Stimulated activated CD4-positive, alpha-beta T cell treated with anti-CD3 and anti-CD28 coated beads, Interleukin-15, amount 100 ng/mL, for 1 hour (primary cell): ENCODE measurements at places on chromosomes 7 and 10.

DNA sequence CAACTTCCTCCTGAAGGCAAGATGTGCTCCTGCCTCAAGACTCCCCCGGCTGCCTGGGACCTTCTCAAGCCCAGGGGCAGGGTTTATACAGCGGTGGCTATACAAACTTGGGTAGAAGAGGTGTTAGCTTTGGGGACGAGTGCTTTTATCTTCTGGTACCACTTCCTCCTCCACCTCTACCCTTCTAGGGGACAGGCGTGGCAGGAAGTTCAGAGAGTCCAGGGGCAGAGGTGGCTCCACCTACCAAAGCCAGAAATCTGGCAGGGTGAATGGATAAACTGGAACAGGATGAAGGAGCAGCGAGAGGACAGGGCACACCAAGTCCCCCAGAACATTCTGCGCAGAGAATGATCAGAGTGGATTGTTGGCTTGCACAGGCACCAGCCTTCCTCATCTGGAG, 24.0 kb upstream of the TM9SF3 start:
- DNase-seq, result no peak

DNA sequence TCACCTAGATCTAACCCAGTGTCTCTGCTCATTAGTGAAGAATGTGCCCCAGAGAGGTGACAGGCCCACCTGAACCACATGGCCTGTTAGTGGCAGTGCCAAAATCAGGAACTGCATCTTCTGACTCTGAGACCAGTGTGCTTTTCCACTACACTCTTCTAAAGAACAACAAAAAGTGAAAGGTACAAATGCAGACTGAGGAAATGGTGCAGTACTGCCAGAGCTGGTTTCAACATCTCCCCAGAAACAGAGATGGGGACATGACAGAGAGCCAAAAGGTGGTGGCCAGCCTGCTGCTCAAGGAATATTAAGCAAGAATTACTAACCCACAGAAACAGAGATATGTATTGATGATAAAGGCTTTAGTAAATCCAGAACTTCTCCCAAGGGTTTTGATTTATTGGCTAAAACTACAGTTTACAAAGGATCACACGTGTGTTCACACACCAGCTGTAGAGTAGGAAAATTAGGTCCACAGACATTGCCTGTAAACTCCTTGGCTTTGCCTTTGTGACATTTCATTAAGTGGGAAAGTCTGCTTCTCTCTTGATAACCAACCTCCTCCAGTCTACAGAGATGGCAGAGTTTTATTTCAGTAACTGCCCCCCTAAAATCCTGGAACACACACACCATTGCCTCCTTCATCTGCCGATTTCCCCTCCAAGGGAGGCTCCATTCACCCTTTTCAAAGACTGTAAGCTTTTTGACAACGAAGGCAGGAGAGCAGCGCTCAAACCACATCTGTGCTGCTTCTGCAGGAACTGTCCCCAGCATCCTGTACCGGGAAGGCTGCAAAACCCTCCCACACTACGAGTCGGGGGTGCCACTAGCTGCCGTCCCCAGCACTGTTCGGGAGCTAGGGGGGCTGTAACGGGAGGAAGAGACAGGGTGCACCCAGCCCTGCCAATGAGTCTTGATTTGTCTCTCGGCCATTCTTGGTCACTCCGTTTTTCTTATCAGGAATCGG, 29.8 kb downstream of the GSDME start:
- no peak for DNase-seq

- DNase-seq, result no peak
Observed at GRCh38 chr10:24114556-24114955, 94.4 kb upstream of the KIAA1217 start.

DNA sequence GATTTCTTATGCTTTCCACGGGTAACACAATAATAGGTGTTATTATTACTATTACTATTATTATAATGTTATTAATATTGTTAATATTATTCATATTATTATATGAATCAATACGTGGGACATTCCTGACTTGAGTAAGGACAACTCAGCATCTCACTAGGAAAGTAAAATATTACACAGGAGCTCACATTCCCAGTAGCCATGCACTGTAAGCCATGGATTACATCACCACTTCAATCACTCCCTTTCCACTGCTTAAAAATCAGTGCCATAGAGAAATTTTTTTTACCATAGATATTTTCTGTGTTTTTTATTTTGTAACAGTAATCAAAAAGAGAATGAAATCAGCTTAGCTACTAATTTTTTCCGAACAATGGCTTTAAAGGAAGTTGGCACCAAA, 68.5 kb upstream of the DGKI start:
- no peak for DNase-seq

DNA sequence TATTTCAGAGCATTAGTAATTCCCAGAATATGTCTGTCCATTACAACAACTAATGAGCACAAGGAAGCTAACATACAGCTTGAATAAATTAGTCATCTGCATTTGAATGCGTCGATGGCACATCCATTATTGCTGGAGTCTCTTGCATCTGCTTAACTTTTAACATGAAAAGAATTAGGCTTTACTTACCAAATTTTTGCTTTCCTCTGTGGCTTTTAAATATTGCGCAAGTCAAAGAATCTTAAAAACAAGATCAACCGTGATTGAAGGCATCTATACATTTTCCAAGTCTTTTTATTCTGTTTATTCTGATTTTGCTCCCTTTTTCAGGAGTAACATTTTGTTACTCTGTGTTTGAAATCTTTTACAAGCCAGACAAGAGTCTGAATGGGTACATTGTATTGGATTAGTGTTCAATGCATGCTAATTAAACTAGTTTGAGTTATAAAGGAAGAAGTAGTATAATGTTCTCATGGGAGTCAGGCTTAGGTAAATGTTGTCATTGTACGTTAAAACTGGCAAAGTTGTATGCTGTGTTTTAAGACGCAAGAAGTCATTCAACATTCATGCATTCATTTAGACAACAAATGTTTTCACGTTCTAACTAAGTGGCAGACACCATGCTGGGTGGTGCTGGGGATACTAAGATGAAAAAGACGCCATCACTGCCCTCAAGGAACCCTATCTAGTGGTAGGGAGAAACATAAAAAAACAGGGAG, 4.0 kb upstream of the CACNB2 start:
- DNase-seq, result no peak

- no peak for DNase-seq
Observed at GRCh38 chr7:132865366-132866143, 216.3 kb downstream of the CHCHD3 start.

DNA sequence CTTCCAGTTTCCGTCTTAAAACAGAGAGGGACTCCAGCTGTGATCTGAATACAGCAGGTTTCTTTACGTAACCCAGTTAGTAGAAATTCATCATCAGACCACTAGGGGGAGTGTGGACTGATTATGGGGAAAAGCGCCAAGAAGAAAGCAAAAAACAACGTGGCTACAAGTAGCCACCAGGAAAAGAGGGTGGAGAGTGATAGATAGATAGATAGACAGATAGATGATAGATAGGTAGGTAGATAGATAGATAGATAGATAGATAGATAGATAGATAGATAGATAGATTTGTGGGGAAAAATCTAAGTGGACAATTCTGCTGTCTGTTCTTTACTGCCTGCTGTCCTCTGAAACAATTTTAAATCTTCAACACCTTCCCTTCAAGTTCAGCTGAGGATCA, 12.7 kb upstream of the AKR1B10 start:
- no peak for DNase-seq
